ENCODE measurements at places on chromosomes 4 and X.
A peak's percentile ranks its signal among the peaks of the same experiment; 100 is the strongest.

DNA sequence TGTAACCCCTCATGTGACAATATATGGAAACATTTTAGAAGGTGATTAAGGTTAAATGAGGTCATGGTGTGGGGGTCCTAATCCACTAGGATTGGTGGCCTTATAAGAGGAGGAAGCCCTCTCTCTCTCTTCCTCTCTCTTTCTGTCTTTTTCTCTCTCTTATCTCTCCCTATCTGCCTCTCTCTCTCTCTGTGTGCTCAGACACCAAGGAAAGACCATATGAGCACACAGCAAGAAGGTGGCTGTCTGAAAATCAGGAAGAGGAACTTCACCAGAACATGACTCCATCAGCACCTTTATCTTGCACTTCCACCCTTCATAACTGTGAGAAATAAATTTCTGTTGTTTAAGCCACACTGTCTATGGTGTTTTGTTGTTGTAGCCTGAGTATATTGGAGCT lies 1472.2 kb downstream of the PCDH7 start:
- DNase-seq: no peak

DNA sequence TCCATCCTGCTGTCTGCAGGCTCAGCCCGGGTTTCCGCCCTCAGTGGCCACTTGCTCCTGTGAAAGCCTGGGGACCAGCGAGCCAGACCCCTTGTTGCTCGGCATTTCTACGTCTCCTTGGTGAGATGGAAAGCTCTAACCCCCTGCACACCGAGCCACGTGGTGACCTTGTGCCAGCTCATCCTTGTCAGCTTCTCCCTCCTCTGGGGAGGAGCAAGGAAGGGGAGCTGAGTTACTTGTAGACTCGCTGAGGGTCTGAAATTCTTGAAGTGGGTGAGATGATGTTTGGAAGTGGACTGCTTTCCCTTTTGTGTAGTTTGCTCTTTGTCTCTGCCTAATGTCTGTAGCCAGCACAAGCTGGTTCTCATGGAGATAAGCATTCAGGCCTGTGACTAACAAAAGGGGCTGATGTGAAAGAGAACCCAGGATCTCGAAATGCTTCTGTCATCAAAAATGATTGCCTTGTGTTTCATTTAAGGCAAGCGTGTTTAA lies 29.3 kb downstream of the RGS12 start:
- peak; percentile 57 for DNase-seq

DNA sequence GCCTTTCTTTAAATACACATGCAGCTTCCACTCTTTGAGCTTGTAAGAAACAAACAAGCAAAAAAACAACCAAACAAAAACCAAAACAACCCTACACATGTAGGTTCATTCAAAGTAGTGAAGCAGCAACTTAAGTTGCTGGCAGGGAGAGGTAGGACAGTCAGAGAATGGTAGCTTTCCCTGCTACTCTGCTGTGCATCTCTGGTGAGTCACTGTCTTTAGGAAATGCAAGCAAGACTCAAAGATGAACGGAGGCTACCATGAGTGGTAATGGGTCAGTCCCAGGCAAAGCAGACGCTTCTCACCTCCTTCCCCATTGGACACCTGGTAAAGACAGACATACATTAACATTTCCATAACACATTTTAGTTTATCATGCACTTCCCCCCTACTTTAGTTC lies 43.2 kb downstream of the PGRMC2 start:
- peak; percentile 45 for DNase-seq

DNA sequence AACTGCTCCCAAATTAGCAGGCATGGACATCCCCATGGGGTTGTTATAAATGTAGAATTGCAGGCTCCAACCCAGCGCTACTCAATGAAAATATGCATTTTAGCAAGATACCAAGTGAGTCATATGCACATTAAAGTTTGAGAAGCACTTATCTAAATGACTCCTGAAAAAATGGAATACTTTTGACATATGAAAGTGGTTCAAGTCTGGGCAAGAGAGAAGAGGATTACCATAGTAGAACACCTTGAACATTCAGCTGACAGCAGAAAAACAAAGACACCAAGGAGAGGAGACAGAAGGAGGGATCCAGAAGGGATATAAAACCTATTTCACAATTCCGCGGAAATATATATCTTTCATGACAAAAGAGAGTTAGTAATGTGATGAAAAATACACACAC lies 63.2 kb upstream of the CT83 start:
- no peak for DNase-seq

- DNase-seq: no peak
These were observed 82.7 kb downstream of the TENM3 start for GRCh38 chr4:182325848-182326255.

- DNase-seq: no peak
These were observed 5.5 kb upstream of the NXF3 start for GRCh38 chrX:103098488-103098887.

- DNase-seq: no peak
These were observed 111.3 kb downstream of the GATB start for GRCh38 chr4:151649479-151649878.

GRCh38 chr4:147942729-147943128 lies 210.8 kb downstream of the ARHGAP10 start:
- no peak for DNase-seq

- DNase-seq: peak; percentile 54
These were observed 5.6 kb upstream of the KLHL2 start for GRCh38 chr4:165201806-165202205.

- DNase-seq: no peak
These were observed 15.3 kb upstream of the TASL start for GRCh38 chrX:30592831-30593230.

DNA sequence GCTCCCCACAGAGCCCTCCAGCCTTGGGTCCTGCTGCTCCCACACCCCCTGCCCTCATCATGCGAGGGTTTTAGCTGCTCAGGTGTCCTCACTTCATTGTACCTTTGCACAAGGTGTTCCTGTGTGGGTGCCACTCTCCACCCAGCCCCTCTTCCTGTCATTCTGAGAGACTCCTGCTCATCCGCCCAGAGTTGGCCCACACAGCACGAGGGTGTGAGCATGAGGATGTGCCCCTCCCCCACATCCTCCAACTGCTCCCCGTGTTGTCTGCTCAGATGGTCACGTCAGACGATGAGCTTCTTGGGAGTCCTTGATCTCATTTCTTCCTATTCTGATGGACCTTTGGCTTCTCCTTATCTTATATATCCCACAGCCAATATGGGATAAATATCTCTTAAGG lies 53.2 kb downstream of the HTT-AS start:
- DNase-seq: no peak

GRCh38 chr4:94882756-94883155 lies 125.0 kb downstream of the BMPR1B start:
- no peak for DNase-seq

DNA sequence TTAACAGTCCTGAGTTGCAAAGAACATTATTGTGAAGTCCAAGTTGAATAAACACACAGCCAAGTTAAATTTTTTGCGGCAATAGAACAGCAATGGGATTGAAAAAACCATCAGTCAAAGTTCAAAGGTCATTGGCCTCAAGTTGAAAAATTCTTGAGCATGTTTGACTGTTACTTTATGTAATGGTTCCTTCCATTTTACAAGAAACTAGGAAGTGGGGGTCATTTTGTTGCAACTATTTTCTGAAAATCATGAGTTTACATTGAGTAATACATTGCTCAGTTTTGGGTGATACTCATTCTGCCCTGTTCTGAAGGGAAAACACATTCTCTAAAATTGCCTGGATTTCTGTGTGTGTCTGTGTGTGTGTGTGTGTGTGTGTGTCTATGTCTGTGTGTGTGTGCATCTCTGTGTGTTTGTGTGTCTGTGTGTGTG lies 5.2 kb upstream of the IRF2 start:
- DNase-seq: no peak

DNA sequence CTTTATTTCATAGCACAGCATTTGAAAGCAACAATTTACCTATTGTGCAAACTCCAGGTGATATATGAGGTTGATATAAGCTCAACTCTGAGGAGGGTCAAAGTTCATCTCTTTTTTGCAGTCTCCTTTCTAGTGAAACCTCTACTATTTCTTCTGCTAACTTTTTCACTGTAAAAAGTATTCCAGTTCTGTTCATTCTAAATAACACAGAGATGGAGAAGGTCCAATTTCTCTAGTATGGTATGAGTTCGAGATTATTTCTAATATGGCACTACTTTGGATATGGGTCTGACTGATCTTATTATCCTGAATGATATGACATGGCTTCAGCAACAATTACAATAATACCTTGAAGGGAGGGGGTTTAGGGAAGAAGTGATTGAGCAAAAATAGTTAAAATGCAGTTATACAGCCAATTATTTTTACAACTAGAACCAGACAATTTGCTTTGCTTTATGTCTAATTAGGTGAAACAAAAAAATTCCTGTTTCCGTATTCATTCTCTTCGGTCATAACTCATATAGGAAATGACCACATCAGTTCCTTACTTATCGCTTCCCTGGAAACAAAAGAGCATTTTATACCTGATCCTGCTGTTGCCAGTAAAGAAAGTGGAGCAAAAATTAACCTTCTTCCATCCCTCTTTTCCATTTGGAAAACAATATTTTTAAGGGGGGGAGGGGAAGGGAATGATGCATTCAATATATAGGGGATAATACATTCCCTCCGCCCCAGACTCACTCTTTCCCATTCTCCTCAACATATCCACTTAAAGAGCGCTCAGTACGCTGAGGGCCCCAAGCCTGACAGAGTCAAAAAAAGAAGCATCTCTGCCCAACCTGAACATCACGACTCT lies 1.0 kb downstream of the TBC1D9 start:
- no peak for DNase-seq

DNA sequence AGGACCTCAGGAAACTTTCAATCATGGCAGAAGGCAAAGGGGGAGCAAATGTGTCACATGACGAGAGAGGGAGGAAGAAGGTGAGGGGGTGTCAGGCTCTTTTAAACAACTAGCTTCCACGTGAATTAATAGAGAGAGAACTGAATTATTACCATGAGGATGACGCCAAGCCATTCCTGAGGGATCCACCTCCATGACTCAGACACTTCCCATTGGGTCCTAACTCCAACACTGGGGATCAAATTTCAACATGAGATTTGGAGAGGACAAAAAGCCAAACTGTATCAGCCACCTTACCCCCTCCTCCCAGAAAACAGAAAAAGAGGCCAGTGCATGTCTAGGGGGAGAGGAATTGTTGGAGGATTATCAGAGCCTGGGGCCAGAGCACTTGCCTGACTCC lies 40.4 kb upstream of the LAS1L start:
- no peak for DNase-seq

GRCh38 chrX:9341291-9342201 lies 123.3 kb upstream of the TBL1X start:
- DNase-seq: peak; percentile 35
